Inflammatory macrophage treated with lipopolysaccharide for 4 hours (primary cell): ENCODE measurements at places on chromosomes 5 and 9.

GRCh38 chr9:89493671-89494070, 4.2 kb downstream of the SEMA4D start:
- no peak for DNase-seq

DNA sequence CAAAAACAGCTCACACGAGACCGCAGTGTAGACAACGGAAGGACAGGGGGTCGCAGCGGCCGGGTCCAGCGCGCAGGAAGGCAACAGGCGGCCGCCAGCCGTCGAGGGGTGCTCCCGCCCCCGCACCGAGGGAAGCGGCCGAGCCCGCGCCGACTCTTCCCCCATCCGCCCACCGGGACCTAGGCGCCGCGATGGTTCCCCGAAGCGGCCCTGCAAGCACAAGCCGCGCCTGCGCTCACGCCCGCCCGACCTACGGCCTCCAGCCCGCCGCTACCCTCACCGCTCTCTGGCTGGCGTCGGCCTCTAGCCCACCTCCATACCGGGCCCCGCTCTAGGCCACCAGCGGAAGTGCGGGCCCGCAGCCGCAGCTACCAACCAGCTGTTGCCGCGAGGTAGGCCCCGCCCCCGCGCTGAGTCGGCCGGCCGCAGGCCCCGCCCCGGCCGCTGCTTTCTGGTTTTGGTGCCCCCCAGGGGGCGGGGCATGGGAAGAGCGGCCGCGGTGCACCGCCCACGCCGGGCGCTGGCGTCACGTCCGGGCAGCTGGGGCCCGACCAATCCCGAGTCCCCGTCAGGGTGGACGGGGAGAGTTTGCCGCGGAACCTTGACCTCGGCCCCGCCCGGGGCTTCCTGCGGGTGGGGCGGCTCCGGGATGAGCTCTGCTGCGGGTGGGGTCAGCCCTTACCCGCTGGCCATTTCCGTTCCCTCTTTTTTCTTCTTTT, at the start of gene SETX:
Gene SETX (minus strand): TSS at position 350 of the 719 bp plus-strand sequence. CDS start 5,558 bp downstream, outside the sequence.
- peak; percentile 99 for DNase-seq

- DNase-seq: peak; percentile 35
Observed at GRCh38 chr5:78887384-78888118, 97.6 kb downstream of the ARSB start.

DNA sequence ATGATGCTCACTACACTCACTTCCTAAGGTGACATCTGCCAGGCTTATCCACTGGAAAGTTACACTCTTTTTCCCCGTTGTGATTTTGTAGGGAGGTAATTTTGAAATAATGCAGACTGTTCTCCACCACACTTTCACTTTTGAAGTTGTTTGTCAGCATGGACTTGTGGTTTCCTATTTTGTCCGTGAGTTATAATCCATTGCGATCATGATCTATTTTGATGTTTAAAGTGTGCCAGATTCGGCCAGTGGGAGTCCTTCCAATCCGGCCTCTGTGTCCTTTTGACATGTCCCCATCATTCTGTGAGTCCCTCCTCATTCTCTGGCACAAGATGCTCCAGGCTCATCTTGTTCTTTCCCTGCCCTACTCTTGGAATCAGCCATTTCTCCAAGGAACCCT, 211.3 kb upstream of the KLF4 start:
- DNase-seq: peak; percentile 57
